CD4-positive, alpha-beta T cell treated with Interleukin-4 for 4 hours (primary cell): ENCODE measurements at places on chromosomes 4 and X.

DNA sequence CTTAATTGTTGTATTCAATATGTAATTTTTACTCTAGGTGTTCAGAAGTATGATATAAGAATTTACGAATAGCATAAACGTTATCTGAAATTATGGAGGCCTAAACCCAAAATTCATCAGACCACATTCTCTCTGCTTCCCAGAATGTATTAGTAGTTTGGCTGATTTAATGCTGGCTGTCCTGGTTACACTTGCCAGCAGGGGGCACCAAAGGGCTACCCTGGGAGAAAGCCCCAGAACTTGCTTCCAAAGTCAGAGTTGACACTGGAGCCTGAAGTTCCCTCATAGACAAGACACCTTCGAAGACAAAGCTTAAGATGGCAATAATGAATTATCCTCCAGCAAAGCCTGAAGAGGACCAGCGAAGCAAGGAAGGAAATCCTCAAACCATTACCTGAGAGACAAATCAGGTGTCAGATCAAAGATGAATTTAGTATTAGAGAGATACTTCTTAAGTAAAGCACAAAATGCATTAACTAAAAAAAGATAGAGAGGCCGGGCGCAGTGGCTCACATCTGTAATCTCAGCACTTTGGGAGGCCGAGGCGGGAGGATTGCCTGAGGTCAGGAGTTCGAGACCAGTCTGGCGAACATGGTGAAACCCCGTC, 11.3 kb upstream of the ANOS1 start:
- DNase-seq = peak; percentile 24

DNA sequence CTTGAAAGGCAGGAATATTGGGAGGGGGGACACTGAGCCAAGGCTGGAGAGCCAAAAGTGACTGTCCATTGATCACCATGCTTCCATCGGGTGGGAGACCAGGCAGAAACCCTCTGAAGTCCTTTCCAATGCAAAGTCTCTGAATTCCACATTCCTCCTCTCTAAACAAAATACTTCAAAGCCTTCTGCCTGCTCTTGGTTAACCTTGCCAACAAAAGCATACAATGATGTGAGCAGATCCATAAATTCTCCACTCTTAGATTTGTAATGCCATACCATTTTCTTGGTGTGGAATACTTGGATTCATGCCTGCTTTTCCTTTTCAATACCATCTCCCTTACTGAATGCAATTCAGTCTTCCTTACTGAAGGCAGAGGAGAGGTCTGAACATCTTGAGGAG, 74.1 kb upstream of the FAM9B start:
- DNase-seq = no peak

DNA sequence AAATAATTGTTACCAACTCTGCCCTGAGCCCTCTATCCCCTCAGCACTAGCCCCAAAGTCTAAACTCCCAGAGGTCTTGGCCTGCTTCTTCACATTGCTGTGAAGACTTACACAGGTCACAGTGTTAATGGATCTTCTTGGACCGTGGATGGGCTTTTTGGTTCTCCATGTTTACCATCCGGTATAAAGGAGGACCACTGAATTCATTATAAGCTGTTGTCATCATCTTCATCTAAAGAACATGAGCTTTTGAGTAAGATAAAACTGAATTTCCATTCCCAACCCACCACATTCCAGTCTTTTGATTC, 8.5 kb downstream of the NUDT11 start:
- no peak for DNase-seq

- no peak for DNase-seq
These were observed 39.5 kb upstream of the TBC1D19 start for GRCh38 chr4:26544421-26544820.

DNA sequence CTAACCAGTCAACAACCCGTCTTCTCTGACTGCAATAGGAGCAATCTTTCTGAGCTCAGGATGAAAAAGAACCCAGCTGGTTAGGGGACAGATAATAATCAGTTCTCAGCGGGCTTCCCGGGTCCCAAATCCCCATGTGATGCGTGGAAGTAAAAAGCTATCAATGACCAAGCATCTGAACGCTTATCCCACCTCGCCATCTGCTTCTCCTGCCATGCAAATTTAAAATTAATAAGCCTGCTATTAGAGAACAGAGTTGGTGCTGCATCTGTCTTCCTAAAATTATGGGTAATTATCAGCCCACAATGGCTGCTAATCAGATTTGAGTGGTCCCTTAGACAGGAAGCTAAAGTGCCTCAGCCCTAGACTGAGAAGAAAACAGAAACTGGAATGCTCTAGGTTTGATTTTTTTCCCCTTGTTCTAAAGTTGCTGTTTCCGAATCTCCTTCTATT, 37.5 kb downstream of the AFAP1 start:
- DNase-seq = no peak
